HepG2 (cell line): ENCODE measurements at places on chromosomes 2 and 18. TPM values are rescaled to one million over a fixed set of nuclear protein-coding genes. Genes with fewer than 3 reads are reported as not detected.

DNA sequence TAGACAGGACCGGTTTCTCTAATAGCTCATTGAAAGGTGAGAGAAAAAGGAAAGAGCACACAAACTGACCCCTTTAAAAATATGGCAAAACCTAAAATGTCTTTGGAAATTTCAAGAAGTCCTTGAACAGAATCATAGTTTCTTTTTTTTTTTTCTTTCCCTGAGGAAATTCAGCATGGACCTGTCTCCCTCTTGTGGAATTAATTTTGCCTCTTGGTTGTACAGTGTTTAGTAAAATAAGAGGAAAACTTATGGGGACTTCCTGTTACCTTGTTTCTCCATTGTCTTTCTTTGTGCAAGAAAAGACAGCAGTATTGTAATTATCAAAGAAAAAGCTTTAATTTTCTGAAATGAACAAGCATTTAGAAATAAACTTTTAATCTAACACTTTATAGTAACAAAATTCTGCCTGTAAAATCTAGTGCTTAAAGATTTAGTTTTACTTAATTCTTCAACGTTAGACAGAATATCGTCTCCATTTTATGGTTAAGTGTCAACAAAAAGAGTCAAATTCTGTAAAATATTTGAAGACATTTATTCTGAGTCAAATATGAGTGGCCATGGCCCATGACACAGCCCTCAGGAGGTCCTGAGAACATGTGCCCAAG lies 176.3 kb upstream of the NABP1 start:
- peak; percentile 35 for DNase-seq

The CAPN10 gene
- 16.5 and 32.4 TPM in 2 replicates for total RNA-seq

The ARHGAP15 gene
- total RNA-seq = not detected in 2 replicates

- no peak for DNase-seq
Measured at GRCh38 chr2:211380041-211380440, 823.6 kb downstream of the CPS1 start.

DNA sequence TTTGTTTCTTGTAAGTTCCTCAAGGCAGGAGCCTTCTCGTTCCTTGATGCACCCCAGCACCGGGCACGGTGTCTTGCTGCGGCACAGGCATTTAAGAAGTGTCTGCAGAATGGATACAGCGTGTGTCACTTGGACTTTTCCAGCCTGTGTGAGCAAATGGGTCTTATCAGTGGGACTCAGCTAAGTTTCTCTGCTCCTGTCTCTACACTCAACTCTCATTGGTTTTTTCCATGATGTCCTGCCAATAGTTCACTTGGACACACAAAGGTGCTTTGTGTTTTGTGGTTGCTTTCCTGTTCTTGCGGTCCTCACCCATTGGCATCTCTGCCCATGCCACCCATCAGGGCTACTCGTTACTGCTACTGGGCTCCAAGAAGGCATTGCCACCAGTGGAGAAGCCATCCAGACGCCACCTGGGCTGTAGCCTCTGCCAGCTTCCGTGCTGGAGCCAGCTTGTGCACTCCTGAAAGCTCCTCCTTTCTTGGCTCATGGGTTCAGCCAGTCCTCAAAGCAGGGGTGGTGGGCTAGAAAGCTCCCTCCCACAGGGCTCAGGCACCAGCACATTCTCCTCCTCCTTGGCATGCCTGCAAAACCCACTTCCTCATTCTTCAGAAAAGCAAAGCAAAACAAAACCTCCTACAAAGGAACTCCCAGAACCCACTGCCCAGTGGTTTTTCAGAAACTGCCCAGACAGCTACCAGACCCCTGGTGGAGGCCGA lies 41.4 kb downstream of the IL1R2 start:
- DNase-seq = peak; percentile 80

The PDE11A gene
- 1.2 and 1.4 TPM in 2 replicates for total RNA-seq

- DNase-seq = no peak
Measured at GRCh38 chr2:241984658-241985057, 115.1 kb downstream of the RTP5 start.

The ACKR3 gene
- not detected in 2 replicates for total RNA-seq

DNA sequence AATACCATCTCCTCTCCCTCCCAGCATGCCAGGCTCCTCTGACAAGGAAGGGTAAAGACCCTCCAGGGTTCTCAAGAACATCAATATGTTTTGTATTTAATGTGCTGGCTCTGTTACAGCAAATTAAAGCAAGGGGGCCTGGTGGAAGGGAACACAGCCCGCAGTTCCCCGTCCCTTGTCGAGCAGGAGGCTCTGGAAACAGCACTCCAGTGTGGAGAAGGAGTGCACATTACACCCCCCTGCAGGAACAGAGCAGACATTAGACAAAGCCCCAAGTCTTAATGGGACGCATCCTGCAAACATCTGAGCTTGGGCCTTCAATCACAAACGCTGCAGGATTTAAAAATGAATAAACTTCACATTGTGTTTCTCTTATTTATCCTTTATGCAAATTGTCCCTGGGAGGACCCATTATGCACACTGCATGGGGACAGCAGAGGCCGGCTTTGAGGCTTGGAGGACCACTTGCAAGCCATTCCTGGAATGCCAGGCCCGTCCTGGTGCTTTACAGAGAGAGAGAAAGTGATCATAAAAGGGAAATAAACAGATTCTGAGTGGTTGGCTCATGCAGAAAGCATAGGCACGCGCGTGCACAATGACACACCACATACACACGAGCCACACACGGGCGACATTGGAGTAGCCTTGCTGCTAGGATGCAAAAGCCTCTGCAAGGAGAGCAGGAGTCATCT lies 328.7 kb downstream of the SMAD2 start:
- DNase-seq = no peak

DNA sequence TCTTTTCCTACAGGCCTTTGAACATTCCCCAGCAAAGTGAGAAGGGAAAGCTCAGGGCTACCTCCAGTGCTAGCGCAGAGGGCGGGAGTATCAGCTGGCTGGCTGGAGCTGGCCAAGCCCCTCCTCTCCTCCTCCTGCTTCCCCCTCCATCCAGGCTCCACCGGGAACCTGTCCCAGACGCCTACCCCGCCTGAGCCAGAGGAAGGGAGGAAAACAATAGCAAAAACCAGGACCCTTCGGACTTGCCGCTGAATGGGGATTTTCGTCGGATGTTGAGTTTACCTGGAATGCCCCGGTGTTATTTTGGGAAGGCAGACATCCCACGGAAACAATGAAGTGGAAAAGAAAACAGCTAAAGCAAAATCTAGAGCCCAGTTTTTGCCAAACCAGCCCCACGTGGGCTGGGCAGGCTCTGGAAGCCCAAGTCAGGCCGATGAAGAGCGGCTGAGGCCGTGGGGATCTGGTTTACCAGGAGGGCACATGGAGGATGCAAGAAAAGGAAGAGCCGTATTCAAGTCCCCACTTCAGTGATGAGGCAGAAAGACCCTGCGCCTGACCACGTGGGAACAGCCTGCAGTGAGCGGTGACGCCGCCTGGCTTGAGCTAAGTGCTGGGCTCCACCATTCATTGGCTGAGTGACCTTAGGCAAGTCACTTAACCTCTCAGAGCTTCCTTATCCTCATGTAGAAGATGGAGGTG lies 100.4 kb upstream of the LCLAT1 start:
- no peak for DNase-seq

The CXCR1 gene
- total RNA-seq = not detected in 2 replicates

The E2F6 gene
- total RNA-seq = 36.0 and 40.1 TPM in 2 replicates

GRCh38 chr2:45849491-45850283 lies 198.2 kb downstream of the PRKCE start:
- no peak for DNase-seq

The NEURL3 gene
- total RNA-seq = 0.74 and 1.2 TPM in 2 replicates

- no peak for DNase-seq
Measured at GRCh38 chr2:151844211-151844896, 16.1 kb upstream of the ARL5A start.

The SIGLEC15 gene
- not detected in 2 replicates for total RNA-seq

- no peak for DNase-seq
Measured at GRCh38 chr18:35513181-35513936, 15.6 kb upstream of the INO80C start.
